ENCODE measurements at places on chromosomes 3 and 15. TPM values are rescaled to one million over a fixed set of nuclear protein-coding genes. Genes with fewer than 3 reads are reported as not detected.

IL17RC gene
- total RNA-seq = 18.5 TPM

ADGRG7 gene
- not detected for total RNA-seq

PP2D1 gene
- total RNA-seq = not detected

RHOV gene
- 6.0 TPM for total RNA-seq

DNAH1 gene
- 1.1 TPM for total RNA-seq

CORO2B gene
- 3.2 TPM for total RNA-seq

SNX22 gene
- total RNA-seq = 0.90 TPM

GNAT1 gene
- total RNA-seq = not detected

CFAP44 gene
- total RNA-seq = 1.9 TPM

CCR9 gene
- not detected for total RNA-seq

MEIS2 gene
- 8.7 TPM for total RNA-seq

IMPG2 gene
- total RNA-seq = not detected

FAN1 gene
- total RNA-seq = 10.7 TPM

CATSPER2 gene
- 0.96 TPM for total RNA-seq

ALDH1L1 gene
- total RNA-seq = 0.17 TPM

GRAMD2A gene
- not detected for total RNA-seq

PTPRG gene
- 2.8 TPM for total RNA-seq

KLHL40 gene
- total RNA-seq = not detected

ARHGEF26 gene
- 6.7 TPM for total RNA-seq

SH2D7 gene
- not detected for total RNA-seq

GOLGA8O gene
- 0.27 TPM for total RNA-seq

NR1D2 gene
- total RNA-seq = 5.8 TPM

CHRNA5 gene
- total RNA-seq = 34.6 TPM

SLC35A5 gene
- total RNA-seq = 15.2 TPM

DAZL gene
- not detected for total RNA-seq

ANKRD34C gene
- total RNA-seq = not detected

RAB11A gene
- total RNA-seq = 284 TPM

ARPP21 gene
- 0.08 TPM for total RNA-seq

BSN gene
- total RNA-seq = 0.16 TPM

CTXN2 gene
- 0.05 TPM for total RNA-seq
